GM12864 (cell line): ENCODE measurements at places on chromosomes 1 and 21.
A peak's percentile ranks its signal among the peaks of the same experiment; 100 is the strongest.

GRCh38 chr1:24228311-24228710, 41.2 kb upstream of the IFNLR1 start:
- peak; percentile 44 for DNase-seq

DNA sequence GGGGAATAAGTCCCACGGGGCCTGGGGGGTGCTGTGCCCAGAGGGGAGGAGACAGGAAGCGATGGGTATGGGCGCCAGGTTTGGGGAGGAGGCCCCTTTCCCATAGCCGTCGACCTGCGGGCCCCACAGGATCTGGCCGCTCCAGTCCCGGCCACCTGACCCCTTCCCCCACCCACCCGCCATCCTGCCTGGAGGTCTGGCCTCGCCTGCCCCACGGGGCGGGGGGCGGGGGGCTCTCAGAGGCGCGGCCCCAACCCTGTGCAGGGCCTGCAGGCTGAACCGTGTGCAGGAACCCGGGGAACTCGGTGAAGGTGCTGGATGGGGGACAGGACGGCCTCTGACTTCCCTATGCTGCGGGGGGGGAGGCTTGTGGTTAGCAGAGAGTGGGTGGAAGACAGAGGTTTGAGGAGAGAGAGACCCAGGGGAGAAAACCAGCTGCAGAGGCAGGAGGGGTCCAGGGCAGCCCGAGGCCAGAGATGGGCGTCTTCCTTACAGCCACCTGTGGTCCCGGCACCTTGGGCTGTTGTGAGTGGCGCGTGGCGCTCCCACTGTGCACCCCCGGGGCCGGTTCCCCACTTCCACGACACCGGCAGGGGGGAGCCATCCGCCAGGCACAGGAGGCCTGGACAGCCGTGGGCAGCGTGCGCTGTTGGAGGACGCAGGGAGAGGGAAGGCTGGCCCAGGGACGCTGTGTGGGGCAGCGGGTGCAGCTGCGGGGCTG, 2.5 kb upstream of the TNFRSF18 start:
- DNase-seq: no peak

GRCh38 chr1:234870020-234870981, 258.3 kb downstream of the TOMM20 start:
- DNase-seq: no peak

- no peak for DNase-seq
These were observed 628.1 kb downstream of the PLPP3 start for GRCh38 chr1:55951291-55951690.

GRCh38 chr1:231121533-231121932, 40.3 kb upstream of the TRIM67 start:
- DNase-seq: no peak

DNA sequence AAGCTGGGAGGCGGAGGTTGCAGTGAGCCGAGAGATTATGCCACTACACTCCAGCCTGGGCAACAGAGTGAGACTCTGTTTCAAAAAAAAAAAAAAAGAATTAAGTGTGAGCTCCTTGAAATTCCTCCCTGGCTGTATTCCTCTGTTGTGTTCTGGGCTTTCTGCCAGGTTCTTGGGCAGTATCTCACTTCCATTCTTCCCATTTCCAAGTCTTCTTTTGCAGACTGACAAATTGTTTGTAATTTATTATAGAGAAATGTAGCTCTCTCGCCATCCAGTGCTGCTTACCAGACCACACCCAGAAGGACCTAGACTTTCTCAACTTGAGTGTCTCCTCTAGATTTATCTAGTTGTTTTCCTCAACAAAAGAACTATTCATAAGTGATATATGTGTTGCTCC, 105.0 kb upstream of the ADGRL2 start:
- DNase-seq: no peak

DNA sequence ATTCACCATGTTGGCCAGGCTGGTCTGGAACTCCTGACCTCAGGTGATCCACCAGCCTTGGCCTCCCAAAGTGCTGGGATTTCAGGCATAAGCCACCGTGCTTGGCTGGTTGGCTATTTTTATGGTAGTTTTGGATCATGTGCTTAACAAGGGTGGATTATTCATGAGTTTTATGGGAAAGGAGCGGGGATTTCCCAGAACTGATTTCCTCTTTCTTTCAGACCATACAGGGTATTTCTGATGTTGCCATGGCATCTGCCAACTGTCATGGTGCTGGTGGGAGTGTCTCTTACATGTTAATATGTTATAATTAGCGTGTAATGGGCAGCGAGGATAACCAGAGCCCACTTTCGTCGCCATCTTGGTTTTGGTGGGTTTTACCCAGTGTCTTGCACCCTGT, 3.2 kb downstream of the TRPM2 start:
- DNase-seq: no peak

- no peak for DNase-seq
These were observed 16.8 kb downstream of the S100A7A start for GRCh38 chr1:153432874-153433681.

DNA sequence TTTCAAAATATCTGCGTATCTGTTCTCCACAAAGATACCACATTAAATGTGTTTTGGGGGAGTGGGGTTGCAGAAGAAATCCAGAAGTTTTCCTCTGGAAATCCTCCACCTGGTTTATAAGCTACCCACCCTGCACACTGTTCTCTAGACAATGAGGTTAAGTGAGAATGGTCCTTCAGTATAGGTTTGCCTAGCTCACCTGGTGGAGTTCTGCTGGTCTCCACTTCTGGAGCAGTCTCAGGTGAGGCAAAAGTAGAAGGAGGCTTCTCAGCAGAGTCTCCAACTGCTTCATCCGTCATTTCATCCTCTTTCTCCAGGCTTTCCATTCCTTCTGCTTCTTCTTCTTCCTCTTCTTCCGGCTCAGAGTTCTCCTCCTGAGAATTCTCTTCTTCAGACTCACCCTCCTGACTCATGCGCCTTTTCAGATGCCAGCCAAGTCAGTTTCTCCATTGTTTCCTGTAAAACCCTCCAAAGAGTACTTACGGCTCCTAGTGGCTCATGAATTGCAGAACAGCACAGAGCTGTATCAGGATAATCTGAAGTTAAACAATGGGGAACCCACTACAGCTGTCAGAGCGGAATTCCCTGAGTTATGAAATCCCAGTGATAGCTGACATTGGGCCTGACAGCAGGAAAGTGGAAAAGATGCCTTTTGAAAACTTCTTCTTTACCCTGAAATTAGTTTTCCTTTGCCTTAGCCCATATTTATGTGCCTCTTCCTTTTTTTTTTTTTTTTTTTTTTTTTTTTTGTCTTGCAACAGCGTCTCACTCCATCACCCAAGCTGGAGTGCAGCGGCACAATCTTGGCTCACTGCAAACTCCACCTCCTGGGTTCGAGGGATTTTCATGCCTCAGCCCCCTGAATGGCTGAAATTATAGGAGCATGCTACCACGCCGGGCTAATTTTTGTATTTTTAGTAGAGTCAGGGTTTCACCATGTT, 38.5 kb downstream of the MSTO1 start:
- no peak for DNase-seq

DNA sequence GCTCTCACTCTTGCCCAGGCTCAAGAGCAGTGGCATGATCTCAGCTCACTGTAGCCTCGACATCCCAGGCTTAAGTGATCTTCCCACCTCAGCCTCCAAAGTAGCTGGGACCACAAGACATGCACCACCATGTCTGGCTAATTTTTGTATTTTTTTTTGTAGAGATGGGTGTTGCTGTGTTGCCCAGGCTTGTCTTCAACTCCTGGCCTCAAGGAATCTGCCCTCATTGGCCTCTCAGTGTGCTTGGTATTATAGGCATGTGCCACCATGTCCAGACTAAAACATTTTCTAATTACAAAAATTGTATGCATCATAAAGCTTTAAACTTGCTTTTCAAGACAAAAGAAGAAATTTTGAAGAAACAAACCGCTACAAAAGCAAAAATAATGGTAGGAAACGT, 20.1 kb downstream of the CBR1 start:
- DNase-seq: no peak

- no peak for DNase-seq
These were observed 170.4 kb downstream of the TGFBR3 start for GRCh38 chr1:91715416-91716000.

- no peak for DNase-seq
These were observed 50.1 kb upstream of the ERRFI1 start for GRCh38 chr1:8076176-8076575.

- DNase-seq: no peak
These were observed 261.5 kb downstream of the SMYD3 start for GRCh38 chr1:246245541-246245940.

DNA sequence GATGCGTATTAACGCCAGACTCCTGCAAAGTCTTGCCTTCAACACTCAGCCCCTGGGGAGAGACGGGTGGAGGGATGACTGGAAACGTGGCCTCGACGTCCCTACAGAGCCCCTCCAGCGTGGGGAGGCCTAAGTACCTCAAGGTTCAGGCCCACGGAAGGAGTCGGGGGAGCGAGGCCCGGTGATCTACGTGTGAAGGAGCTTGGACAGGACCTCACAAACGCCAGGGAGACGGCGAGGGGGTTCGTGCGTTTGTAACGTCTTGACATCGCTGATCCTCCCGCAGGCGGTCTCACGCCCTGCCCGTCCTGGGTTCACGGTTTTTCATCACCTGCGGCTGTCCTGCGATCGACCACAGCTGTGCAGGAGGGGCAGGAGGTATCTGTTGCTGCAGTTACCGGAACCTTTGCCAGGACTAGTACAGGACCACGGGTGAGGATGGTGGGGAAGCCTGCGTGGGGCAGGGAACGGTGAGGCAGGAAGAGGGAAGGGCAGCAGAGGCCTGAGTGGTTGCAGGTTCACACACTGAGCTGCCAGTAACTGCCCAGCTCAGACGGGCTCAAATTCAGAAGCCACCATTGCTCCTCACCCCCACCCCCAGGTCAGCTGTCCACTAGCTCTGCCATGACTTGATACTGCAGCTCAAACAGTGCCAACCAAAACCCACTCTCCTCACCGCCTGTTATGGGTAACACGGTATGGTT, 889 bp upstream of the CCNL2 start:
- no peak for DNase-seq

- no peak for DNase-seq
These were observed 40.3 kb downstream of the CAPN9 start for GRCh38 chr1:230787471-230787870.

DNA sequence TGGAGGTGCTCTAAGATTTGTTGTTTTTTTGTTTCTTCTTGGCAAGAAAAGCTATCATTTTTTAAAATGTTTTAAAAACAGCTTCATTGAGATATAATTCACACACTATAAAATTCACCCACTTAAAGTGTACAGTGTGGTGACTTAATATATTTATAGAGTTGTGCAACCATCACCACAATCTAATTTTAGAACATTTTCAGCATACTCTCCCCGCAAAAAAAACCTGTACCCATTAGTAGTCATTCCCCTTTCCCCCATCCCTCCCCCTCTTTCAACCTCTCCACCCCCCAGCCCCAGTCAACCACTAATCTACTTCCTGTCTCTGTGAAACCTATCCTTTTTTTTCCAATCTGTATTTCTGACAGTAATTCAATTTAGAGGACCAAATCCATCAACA, 30.6 kb downstream of the ZC3H11B start:
- peak; percentile 21 for DNase-seq

DNA sequence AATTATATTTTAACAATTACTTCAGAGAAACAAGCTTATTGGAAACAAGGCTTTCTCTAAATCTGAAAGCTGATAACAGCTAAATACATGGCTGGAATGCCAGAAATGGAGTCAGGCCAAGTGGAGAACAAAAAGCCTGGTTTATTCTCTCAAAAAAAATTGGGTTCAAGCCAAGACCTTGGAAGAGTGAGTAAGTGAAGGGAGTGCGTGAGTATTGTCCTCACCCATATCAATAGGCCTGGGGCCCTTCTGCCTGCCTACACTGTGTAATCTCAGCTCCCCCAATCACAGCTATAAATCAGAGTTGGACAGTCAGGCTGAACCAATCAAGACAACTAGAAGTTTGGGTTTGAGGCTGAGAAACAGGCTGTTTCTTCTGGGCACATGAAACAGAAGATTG, 7.4 kb downstream of the KYAT3 start:
- no peak for DNase-seq

GRCh38 chr1:9753121-9753531, 70.6 kb downstream of the CLSTN1 start:
- DNase-seq: no peak

DNA sequence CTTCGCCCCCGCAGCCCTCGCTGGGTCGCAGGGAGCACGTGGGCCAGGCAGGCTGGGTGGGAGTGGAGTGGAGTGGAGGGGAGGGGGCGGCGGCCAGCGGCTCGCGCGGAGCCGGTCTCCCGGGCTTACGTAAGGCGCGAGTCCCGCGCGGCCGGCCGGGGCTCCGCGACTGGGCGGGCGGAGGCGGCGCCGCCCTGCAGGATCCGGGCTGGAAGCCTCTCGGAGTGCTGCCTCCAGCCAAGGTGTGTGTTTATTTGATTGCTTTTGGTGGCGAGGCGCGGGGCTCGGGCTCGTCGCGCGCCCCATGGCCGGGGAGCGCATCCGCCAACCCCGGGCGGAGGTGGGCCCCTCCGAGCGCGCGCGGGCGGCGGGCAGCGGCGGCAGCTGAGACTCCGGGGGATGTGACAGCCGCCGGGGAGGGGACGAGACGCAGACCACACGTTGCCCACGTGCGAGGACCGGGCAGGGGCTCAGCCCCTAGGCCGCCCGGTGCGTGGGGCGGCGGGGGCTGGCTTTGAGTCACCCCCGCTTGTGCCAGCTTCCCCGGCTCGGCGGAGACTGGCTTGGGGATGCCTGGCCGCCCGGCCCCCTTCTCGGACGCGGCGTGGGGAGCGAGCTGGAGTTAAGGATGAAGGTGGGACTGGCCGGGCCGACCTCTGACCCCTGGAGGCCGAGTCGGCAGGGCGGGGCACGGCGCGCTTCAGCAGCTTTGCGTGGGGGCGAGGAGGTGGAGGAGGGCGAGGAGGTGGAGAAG, 402 bp upstream of the AK4 start:
- DNase-seq: no peak

DNA sequence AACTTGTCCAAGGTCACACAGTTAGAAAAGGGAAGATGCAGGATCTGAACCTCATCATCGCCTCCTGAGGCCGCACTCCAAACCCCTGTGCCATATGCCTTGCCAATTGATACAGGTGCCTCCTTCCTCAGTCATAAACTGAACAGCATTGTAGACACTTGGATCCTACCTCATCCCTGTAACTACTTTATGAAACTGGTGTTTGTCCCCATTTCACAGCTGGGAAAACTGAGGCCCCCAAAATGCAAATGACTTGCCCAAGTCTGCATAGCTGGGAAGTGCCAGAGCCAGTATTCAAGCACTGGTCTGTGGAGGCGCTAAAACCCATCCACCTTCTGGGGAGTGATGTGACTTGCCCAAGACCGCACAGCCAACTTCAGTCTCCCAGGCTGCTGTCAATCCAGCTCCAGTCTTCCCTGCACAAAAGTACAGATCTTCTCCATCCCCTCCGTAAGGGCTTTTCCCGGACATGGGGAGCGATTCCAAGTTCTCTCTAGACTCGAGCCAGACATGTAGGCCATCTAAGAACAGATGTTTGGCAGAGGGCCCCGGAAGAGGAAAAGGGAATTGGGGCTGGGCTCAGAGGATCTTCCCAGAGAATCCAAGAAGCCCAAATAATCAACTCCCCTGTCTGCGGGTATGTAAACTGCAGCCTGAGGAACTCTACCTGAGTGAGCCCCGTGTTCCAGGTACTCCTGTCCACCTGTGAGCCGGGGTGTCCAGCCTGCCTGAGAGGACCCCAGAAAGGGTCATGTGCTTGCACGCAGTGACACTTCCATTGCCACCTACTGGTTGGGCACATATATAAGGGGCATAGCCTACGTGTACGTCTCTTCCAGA, 60.5 kb downstream of the SYT2 start:
- DNase-seq: no peak

GRCh38 chr1:114609826-114610225, 28.4 kb upstream of the BCAS2 start:
- no peak for DNase-seq
